ENCODE measurements at places on chromosomes 1 and 21.
A peak's percentile ranks its signal among the peaks of the same experiment; 100 is the strongest.

GRCh38 chr1:9714257-9714718 is 62.8 kb downstream of the PIK3CD start:
- peaks cover 71% of the 10 kb centered on the region for H3K36me3 ChIP-seq
- H3K27me3 ChIP-seq, result peaks cover 2% of the 10 kb centered on the region
- H3K4me1 ChIP-seq, result peaks cover 76% of the 10 kb centered on the region
- DNase-seq, result no peak
- peak overlapping the region; percentile 47 for H3K4me3 ChIP-seq

DNA sequence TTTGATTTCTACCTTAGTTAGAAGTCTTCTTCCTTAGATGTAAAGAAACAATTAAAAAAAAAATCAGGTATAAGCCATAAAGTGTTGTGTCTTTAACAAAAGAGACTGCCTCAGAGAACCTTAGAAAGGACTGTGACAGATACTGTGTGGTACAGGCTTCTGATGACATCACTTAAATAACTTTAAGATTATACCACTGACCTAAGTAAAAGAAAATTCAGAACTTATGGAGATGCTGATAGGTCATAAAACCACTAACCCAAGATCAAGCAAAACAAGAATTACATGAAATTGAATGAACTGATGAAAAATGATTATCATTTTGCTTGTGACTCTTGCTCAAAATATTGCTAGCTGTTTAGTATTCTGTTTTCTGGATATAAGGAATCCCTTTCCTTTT is 220.8 kb downstream of the NRIP1 start:
- H3K4me3 ChIP-seq, result no peak overlapping the region
- no peak for DNase-seq
- peaks cover 5% of the 10 kb centered on the region for H3K27me3 ChIP-seq
- no peak overlapping the region for H3K27ac ChIP-seq
- no peaks in the 10 kb centered on the region for H3K4me1 ChIP-seq

DNA sequence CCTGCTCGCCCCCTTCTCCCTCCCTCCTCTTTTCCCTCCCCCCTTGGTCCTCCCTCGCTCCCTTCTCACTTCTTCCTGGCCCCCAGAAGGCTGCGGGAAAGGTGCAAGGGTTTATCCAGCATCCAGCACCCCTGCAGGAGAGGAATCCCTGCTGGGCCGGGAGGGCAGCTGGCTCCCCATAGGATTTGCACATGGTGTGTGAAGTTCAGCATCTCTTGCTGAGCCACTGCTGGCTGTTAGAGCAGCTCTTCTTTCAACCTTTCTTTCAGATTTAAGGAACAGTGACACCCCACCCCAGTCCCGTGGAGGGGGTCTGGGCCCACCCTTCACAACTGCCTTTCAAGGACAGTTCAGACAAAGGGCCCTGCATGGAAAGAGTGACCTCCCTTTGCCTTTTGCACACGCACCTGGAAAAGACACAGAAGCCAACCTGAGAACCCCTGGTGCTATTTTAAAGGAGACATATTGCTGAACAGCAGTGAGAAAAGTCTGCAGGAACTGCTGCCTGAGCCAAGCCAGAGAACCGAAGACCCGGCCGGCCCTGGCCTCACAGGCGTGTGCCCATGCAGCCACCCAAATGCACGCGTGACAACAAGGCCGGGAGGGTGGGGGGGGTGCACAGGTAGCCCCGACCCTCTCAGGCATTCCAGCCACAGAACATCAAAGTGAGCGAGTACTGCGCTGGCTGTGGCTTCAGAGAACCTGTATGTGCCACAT is 66.6 kb downstream of the SLC37A1 start:
- H3K36me3 ChIP-seq, result peaks cover 12% of the 10 kb centered on the region
- DNase-seq, result no peak
- no peaks in the 10 kb centered on the region for H3K27me3 ChIP-seq
- H3K4me3 ChIP-seq, result no peak overlapping the region

DNA sequence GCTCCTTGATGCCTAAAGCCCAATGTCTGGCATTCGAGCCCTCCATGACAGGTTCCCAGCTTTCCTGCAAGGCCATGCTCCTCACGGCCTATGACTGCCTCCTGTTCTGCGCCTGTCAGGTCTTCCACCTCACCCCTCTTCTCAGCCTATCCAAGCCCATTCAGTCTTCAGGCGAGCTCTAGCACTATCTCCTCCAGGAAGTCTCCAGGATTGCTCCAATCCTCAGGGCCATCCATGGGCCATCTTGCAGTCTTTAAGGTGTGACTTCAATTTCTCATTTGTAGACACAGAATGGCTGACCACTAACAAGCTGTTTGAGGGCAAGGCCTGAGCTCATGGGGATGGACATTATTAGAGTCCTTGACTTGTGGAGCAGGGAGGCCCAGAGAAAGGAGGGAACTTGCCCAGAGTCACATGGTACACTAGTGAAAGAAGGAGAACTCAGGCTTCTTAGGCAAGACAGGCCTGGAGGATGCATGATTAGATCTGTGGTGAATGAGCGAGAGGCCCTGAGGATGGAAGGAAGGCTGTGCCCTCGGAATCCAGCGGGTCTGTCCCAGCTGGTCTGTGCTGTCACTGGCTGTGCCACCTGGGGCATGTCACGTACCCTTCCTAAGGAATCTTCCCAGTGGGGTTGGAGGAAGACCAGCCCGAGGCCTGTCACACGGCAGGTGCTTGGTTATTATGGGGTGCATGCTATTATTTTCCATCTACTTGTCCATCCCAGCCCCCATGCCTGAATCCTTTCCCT is 1.2 kb upstream of the ACOT11 start:
- no peaks in the 10 kb centered on the region for H3K36me3 ChIP-seq
- H3K4me3 ChIP-seq, result no peak overlapping the region
- peak; percentile 25 for DNase-seq
- H3K27ac ChIP-seq, result no peak overlapping the region
- peaks cover 10% of the 10 kb centered on the region for H3K4me1 ChIP-seq

DNA sequence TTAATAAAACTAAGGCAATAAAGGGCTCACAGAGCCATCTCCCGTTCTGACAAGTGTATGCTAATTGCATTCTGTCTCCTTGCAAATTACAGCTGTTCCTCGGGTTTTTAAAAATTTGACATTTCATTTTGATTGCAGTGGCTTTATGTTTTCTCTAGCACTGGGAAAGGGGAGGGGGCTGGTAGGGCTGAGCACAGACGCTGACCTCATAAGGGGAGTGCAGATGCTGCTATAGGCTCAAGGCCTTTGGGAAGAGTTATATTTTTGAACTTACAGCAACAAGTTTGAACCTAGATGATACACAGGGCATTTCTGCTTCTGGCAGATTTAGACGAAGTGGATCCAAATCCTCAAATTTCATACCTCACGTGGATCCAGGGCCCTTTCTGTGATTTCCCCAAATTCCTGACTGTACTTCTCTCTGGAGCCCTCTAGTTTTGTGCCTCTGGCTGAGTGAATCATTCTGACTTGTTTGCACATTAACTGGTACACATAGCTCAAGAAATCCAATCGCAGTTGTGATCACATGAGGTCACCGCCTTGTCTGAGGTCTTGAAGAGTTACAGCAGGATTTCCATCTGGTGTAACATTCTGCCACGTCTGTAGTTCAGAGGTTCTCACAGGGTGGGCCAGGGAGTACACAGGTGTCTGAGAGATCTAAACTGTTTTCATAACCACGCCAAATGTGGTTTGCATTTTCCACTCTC is 230.3 kb downstream of the C1orf94 start:
- H3K4me3 ChIP-seq, result no peak overlapping the region
- no peaks in the 10 kb centered on the region for H3K4me1 ChIP-seq
- no peaks in the 10 kb centered on the region for H3K27me3 ChIP-seq
- no peak for DNase-seq
- no peak overlapping the region for H3K27ac ChIP-seq

- H3K4me1 ChIP-seq, result peaks cover 7% of the 10 kb centered on the region
- DNase-seq, result no peak
- H3K4me3 ChIP-seq, result no peak overlapping the region
- no peak overlapping the region for H3K27ac ChIP-seq
Observed at GRCh38 chr1:6795661-6796060, 10.4 kb downstream of the CAMTA1 start.

GRCh38 chr1:117670976-117671780 is 65.3 kb downstream of the TENT5C start:
- DNase-seq, result no peak
- peaks cover 6% of the 10 kb centered on the region for H3K36me3 ChIP-seq
- H3K4me3 ChIP-seq, result no peak overlapping the region
- H3K4me1 ChIP-seq, result peaks cover 44% of the 10 kb centered on the region

GRCh38 chr1:44670751-44671640 is 3.3 kb downstream of the TMEM53 start:
- no peaks in the 10 kb centered on the region for H3K36me3 ChIP-seq
- no peaks in the 10 kb centered on the region for H3K27me3 ChIP-seq
- H3K4me1 ChIP-seq, result peaks cover 32% of the 10 kb centered on the region
- DNase-seq, result no peak

- peaks cover 82% of the 10 kb centered on the region for H3K4me1 ChIP-seq
Observed at GRCh38 chr1:206708058-206708457, 23.4 kb downstream of the MAPKAPK2 start.

DNA sequence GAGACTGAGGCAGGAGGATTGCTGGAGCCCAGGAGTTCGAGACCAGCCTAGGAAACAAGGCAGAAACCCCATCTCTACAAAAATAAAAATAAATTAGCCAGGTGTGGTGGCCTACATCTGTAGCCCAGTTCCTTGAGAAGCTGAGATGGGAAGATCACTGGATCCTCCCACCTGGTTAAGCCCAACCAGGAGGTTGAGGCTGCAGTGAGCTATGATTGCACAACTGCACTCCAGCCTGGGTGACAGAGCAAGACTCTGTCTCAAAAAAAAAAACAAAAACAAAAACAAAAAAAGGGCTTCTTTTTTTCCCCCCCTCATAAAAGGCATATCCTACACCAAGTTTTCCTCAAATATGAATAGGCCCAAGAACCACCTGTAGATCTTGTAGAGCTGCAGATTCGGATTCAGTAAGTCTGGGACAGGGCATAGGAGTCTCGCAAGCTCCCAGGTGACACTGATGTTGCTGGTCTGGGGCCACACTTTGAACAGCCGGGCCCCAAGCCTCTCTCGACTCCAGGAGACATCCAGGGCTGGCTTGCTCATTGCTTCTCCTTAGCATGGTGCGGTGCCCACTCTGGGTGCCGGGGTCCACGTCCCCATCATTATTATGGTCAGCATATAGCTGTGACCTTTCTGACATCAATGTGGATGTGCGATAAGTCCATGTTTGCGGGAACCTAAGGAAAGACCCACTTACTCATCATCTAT is 22.1 kb upstream of the UMODL1 start:
- no peak overlapping the region for H3K4me3 ChIP-seq
- DNase-seq, result no peak
- no peak overlapping the region for H3K27ac ChIP-seq
- no peaks in the 10 kb centered on the region for H3K36me3 ChIP-seq
- peaks cover 6% of the 10 kb centered on the region for H3K4me1 ChIP-seq

- H3K27ac ChIP-seq, result no peak overlapping the region
- H3K27me3 ChIP-seq, result no peaks in the 10 kb centered on the region
- DNase-seq, result no peak
- H3K4me1 ChIP-seq, result no peaks in the 10 kb centered on the region
- H3K4me3 ChIP-seq, result no peak overlapping the region
Observed at GRCh38 chr1:48206371-48206770, 16.1 kb upstream of the SLC5A9 start.

DNA sequence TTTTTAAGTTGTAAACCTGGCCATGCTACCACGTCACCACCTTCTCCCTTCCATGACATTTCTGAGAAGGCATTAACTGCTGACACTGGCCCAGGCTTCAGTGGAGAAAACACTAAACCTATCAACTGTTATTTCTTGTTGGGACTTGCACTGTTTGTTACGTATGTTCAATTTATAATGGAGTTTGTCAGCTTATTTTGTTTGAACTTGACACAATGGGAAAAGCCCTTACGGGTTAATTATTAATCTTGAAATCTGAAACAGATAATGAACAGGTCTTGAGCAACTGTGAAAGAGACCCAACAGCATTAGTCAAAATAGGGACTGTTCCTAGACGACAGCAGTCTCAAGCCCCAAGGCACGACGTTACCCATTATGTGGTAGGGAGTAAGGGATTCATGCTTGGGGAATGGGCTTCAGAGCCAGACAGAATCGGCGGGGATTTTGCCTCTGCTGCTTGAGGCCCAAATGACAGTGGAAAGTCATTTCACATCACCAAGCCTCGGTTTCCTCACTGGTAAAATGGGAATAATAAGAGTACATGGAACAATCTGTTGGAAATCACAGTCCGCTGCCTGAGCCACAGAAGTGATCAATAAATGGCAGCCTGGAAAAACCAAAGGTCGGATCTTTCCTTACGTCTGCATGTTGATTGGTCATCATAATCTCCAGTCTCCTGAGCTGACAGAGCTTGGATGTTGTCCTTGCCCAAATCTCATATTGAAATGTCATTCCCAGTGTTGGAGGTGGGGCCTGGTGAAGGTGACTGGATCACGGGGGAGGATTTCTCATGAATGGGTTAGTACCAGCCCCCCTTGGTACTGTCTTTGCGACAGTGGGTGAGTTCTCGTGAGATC is 44.5 kb downstream of the TIAM1 start:
- H3K27ac ChIP-seq, result no peak overlapping the region
- H3K36me3 ChIP-seq, result no peaks in the 10 kb centered on the region
- H3K4me1 ChIP-seq, result peaks cover under 1% of the 10 kb centered on the region
- H3K27me3 ChIP-seq, result no peaks in the 10 kb centered on the region
- no peak overlapping the region for H3K4me3 ChIP-seq
- DNase-seq, result no peak

DNA sequence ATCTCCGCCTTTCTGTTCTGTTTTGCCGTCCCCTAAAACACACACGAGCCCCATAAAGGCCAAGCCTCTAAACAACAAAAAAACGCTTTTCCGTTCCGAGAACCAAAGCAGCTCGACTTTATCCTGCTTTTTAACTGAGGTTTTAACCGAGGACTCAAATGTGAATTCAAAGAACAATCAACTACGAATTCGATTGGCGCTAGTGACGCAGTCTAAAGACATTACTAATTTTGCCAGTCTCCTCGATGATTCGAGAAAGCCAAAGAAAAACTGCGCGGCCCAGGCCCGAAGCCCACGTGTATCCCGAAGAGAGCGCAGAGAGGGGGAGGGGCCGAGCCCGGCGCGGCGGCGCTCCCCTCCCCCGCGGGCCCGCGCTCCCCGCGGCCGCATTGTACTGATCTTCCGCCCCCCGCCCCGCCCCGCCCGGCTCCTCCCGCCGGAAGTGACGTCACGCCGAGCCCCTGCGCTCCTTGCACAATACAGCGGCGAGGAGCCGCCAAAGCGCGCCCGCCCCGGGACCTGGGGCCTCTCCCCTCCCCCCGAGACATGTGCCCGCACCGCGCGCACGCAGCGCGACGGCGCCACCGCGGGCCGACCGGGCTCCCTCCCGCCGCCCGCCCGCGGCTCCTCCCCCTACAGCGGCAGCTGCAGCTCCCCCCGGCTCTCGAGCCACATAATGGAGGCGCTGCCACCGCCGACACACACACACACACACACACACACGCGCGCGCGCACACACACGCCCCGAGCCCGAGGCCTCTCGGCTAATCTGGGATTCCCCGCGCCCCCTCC is 1.4 kb downstream of the HNRNPU start:
- peaks cover 55% of the 10 kb centered on the region for H3K4me1 ChIP-seq
- no peaks in the 10 kb centered on the region for H3K27me3 ChIP-seq
- DNase-seq, result peak; percentile 96

DNA sequence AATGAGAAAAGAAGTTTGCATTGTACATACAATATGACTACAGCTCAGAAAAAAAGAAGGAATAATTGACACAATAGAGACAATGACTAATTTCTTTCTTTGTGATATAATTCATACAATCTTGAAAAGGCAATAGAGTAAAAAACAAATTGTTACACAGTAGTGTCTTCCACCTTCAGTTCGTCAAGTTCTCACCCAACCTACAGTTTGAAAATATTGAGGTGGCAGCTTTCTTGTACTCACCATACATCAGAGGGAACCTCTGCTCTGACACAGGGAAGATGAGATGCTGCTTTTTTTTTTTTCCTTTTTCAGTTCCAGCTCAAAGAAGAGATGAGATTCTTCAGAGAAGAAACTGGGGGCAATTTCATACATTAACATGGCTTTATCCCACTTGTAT is 173.2 kb downstream of the ATP6V1G3 start:
- H3K36me3 ChIP-seq, result peaks cover 27% of the 10 kb centered on the region
- H3K27ac ChIP-seq, result no peak overlapping the region
- H3K4me1 ChIP-seq, result peaks cover 13% of the 10 kb centered on the region
- no peak for DNase-seq

All from activated CD8-positive, alpha-beta memory T cell treated with anti-CD3 and anti-CD28 coated beads, Interleukin-2, amount 10 ng/mL, durations not matched to agents 7 days and 5 days (primary cell).